RCC 7860 (cell line): ENCODE measurements at places on chromosomes 4 and X.

DNA sequence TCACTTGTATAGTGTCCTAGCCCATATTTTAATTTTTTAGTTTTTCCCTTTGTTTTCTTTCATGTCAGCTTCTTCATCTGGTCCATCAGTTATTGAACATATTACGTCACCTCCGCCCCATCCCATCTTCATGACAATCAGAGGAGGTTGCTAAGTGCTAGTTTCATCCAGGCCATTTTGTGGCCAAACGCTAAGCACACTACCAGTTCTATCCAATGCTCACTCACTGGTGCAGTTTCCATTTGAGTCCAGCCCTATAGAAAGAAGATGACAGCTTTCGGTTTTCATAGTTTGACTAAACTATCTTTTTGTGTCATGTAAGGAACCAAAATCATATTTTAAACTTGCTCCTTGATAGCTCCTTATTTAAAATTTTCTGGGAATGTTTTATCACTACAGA, 304.2 kb downstream of the TENM3 start:
- DNase-seq: no peak

- DNase-seq: no peak
Observed at GRCh38 chrX:72123471-72124185, 8.1 kb downstream of the RTL5 start.

GRCh38 chrX:115266300-115266699, 23.2 kb upstream of the LUZP4 start:
- no peak for DNase-seq

DNA sequence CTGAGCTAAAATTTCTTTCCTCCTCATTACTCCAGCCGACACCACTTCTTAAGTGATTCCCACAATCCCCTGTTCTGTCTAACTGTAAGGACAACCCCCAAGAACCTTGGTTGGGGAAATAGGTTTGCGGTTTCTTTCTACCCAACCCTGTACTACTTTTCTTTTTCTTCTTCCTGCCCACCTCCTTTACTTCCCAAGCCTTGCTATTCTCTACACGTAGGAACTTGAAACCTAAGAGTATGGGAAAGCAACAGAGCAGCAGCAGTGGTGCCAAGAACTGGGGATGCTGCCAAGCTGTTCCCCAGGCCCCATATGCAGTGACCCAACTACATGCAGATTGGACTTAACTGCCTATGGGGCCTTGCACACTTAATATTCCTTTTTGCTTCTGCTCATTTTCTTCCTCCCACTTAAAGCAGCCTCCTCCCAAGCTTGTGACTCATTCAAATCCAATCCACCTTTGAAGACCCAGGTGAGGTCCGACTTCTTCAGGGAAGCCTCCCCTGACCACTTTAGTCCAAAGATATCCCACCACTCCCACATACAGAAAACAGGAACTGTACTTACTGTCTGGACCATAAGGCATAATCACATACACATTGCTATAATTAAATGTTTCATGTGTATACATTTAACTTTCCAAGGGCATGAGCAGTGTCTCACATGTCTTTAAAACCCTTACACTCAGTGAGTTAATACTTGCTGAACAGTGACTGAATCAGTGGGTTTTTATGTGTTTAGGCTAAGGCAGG, 1.7 kb downstream of the FAM120C start:
- peak; percentile 21 for DNase-seq

- no peak for DNase-seq
Observed at GRCh38 chrX:72395237-72395636, 89.5 kb upstream of the CITED1 start.

DNA sequence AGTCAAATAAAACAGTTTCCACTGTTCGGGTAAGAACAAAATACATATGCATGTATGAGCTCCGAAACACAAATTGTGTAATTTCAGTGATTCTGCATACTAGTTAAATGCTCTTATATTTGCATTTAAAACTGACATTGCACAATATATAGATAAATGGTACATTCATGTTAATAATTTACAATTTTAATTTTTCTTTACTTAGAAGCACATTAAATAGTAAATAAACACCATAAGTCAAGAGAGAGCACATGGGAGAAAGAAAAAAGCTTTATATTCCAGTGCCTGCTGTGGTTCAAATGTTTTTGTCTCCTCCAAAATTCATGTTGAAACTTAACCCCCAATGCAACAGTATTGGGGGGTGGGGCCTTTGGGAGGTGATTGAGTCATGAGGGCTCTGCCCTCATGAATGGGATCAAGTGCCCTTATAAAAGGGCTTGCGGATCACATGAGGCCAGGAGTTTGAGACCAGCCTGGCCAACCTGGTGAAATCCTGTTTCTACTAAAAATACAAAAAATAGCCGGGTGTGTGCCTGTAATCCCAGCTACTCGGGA, 322.9 kb downstream of the BCOR start:
- DNase-seq: no peak

DNA sequence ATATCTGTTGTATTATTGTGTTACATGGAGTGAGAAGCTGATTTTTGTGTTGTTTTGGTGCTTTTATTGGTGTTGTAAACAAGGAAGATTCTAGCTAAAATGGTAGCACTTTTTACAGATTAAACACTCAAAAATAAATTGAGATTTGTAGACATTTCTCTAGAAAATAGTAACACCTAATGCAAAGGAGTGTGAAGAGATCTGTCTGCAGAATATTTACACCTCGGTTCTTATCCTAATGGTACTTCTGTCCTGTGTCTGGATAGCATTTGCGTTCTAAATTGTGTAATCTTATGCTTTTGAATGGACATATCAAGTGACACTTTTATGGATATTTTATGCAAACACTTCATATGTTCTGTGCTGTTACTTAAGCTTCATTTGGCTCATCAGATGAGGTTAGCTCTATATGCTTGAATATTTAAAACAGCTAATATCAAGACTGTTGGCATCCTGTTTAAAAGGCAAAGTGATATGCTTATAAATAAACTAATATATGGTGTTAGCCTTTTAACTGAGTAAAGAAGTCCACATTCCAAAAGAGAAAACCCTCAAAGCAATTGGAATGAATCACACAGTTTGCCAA, 6.0 kb downstream of the PCDH7 start:
- no peak for DNase-seq

GRCh38 chr4:34412911-34413310, 1831.4 kb downstream of the ARAP2 start:
- no peak for DNase-seq

DNA sequence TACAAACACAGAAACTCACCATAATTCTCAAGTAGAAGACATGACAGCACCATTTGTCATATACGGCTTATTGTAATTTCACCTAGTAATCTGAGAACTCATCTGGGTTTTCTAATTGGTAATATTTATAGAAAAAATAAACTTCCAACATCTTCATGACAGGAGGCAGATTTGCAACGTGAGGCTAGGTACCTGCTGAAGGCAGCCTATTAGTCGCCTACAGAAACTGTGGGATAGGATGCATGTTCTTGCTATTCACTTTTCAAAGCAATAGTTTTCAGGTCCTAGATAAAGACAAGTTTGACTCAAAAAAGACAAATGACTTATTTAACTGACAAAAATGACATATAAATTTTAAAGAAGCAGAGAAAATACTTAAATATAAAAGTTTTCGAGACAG, 2.9 kb downstream of the ZNF732 start:
- no peak for DNase-seq

GRCh38 chr4:163764569-163764968, 270.1 kb downstream of the TMA16 start:
- DNase-seq: peak; percentile 59

DNA sequence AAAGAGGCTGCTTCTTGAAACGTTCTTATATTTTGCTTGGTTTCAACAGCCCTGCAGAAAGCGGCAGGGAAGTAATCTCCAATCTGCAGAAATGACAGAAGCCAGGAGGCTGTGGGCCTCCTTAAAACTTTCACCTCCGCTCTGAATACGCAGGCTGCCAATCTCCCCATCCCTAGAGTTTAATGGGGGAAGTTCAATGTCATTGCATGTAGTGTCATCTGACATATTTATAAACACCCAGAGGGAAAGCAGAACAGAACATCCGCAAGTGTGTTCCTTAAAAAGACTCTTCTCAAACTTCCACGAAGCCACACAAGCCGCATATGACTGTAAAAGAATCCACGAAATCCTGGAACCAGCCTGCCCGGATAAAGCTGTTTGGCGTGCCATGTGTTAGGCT, 148.8 kb upstream of the TBL1X start:
- no peak for DNase-seq

DNA sequence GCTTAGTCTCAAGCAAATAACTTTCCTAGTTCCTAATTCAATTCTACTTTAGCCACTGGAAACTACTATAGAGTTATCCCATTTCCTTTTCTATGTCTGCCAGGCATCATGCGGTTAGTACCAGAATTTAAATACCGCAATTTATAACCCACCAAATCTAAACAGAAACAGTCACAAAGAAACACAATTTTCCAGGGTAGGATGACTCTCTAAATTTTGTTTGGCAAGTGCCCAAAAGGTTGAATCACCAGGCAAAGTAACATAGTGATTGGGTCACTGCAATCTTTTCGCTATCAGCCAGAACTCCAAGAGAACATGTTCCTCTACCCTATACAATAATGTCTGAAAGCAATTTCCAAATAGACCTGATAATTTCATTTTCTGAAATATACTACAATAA, 240.2 kb upstream of the GRIA3 start:
- DNase-seq: no peak

- DNase-seq: no peak
Observed at GRCh38 chr4:25654971-25655963, at the start of gene SLC34A2. TSS of gene SLC34A2 (plus strand) at chr4:25655851. CDS start at chr4:25662501, 6,650 bp downstream.

- no peak for DNase-seq
Observed at GRCh38 chr4:127102361-127102760, 530.4 kb upstream of the INTU start.

- DNase-seq: no peak
Observed at GRCh38 chr4:6777636-6778281, 4.8 kb upstream of the KIAA0232 start.

DNA sequence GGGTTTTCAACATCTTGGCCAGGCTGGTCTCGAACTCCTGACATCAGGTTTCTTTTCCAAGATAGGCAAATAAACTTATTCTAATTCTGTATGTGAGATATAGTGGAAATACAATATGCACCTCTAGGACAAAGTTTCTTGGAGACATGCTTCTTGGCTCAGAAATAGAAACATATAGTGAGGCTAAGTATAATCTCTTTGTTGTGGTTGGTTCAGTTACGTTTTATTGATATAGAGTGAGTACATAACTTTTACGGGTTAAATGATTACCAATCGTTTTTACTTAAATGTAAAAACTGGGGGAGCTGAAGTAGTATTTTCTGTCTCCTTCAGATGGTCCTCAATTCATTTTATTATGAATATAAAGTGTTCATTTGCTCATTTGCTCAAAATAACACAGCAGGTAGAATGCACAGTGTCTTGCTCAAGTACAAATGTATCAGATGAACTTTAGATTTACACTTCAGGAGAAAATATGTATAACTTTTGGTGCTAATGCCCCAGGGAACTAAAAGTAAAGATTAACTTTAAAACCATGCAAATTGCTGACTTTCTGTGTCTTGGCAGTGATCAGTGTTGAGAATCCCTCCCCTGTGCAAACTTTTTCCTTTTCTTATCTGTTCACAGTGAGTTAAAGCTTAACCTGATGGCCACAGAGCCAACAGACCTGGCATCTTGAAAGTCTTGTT, 77.6 kb downstream of the AFF1 start:
- peak; percentile 52 for DNase-seq

GRCh38 chr4:37604461-37604860, 81.7 kb downstream of the RELL1 start:
- peak; percentile 42 for DNase-seq
